ENCODE measurements at places on chromosomes 2 and 18.

DNA sequence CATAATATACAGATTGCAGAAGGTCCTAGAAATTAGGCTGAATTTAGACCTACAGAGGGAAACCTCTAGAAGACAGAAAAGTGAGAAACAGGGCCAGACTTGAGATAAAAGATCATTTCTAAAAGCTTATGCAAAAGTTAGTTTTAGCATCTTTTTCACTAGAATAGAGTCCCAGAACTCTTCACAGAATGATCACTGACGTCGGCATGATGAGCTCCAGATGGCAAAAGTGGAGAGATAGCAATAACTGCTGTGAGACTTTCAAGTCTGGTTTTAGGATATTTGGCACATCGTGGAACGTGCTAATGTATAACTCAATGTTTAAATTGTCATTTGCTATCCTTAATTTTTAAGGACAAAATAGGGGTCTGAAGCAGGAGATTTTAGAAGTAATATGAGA, 1050.7 kb upstream of the CELF4 start:
- no peak for DNase-seq

- DNase-seq, result no peak
Measured at GRCh38 chr2:212595036-212595654, 56.5 kb upstream of the ERBB4 start.

DNA sequence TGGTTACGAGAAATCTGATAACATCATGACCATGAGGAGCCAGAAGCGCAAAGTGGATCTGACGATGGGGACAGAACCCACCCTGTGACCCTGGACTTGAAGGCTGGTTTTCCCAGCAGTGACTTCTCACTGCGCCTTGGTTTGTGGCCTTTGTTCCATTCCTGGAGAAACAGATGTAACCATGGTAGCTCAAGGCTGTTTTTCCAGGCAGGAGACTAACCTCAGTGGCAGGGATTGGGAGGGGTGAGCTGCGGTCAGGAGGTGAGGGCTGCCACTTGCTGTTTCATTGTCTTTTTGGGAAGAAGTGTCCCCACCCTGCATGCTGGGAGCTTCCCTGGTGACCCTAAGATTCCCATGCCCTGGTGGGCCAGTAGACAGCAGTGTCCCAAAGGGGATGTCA, 116.4 kb upstream of the SMAD2 start:
- DNase-seq, result no peak

DNA sequence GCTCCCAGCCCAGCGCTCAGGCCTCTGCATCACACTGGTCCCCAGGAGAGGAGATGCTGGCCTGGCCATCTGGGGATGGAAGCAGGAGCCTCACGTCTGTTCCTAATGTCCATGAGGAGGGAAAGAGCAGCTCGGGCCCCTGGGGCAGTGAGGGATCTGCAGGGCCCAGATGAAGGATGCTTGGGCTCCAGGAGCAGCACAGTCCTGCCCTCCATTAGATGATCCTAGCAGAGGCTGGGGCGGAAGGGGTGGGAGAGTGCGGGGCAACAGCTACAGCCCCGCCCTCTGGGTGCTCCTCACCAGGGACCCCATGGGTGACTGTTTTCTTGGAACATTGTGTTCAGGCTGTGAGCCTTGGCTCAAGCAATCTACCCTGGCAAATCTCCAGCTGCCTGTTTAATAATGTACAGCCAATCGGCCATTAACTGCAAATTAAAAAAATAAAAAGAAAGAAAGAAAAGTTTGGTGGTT, 49.7 kb downstream of the TNS1 start:
- no peak for DNase-seq

GRCh38 chr18:41820784-41821183, 134.2 kb upstream of the PIK3C3 start:
- no peak for DNase-seq

DNA sequence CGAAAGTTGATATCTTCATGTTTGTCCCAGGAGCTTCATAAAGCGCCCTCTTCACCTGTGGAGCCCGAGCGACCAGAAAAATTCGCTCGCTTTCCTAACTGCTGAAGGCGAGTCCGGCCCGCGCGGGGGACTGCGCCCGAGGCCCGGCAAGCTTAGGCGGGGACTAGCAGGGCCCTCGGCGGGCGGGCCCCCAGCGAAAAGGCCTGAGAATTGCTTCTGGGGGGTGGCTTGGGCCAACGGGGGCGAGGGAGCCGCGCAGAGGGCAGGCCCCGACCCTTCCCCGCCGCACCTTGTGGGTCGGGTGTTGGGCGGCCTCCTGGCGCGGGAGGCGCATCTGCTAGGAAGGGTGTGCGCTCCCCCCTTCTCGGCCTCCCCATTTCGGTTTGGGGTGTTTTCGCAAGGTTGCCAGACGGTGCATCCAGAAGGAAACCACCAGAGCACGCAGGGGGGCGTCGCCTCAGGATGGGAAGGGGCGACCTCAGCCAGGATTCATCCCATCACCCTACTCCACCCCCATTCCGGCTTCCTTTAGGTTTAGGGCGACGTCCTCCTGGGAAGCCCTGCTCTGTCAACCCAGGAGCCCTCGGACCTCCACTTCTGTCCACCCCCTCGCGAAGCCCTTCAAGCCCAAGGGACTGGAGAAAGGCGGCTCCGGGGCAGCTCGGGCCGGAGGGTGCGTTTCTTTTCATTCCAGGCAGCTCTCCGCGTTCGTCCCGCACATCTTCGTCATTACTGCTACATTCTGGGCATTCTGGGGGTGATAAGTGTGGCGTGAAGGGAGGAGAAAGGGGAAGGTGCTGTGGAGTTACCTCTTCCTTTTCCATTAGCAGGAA, 9.1 kb downstream of the SP9 start:
- peak; percentile 63 for DNase-seq

GRCh38 chr18:61149786-61150185, 183.4 kb upstream of the CDH20 start:
- no peak for DNase-seq

- no peak for DNase-seq
Measured at GRCh38 chr18:955384-956066, 50.9 kb downstream of the ADCYAP1 start.

GRCh38 chr2:100882645-100883613, 63.0 kb downstream of the NPAS2 start:
- DNase-seq, result no peak

GRCh38 chr2:118632921-118633320, 214.5 kb downstream of the EN1 start:
- peak; percentile 23 for DNase-seq

DNA sequence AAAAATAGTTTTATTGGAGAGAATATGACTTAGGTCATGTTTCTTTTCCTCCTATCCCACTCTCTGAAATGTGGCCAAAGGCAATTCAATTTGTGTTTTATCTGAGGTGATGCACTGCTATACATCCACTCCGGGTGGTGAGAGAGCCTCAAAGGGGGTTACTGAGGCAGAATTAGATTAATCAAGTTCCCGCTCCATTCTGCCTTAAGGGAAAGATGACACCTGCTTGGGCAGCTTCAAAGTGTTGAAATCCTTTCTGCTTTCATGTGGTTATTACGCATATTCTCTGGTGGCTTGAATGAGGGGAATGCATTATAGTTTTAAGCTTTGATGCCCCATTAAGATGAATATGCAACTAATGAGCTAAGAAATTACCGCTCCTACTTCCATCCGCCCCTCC, 213.0 kb upstream of the TMEFF2 start:
- DNase-seq, result peak; percentile 19

DNA sequence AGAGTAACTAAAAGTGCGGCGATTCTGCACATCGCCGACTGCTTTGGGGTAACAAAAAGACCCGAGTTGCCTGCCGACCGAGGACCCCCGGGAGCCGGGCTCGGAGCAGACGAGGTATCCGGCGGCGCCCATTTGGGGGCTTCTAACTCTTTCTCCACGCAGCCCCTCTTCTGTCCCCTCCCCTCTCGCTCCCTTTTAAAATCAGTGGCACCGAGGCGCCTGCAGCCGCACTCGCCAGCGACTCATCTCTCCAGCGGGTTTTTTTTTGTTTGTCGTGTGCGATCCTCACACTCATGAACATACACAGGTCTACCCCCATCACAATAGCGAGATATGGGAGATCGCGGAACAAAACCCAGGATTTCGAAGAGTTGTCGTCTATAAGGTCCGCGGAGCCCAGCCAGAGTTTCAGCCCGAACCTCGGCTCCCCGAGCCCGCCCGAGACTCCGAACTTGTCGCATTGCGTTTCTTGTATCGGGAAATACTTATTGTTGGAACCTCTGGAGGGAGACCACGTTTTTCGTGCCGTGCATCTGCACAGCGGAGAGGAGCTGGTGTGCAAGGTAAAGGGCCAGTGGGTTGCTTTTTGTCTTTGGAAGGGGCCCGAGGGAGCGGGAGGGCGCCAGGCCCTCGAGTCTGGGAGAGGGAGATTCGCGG, 1.4 kb downstream of the TRIB2 start:
- peak; percentile 60 for DNase-seq

- DNase-seq, result no peak
Measured at GRCh38 chr2:189305291-189305943, 125.9 kb upstream of the COL5A2 start.

DNA sequence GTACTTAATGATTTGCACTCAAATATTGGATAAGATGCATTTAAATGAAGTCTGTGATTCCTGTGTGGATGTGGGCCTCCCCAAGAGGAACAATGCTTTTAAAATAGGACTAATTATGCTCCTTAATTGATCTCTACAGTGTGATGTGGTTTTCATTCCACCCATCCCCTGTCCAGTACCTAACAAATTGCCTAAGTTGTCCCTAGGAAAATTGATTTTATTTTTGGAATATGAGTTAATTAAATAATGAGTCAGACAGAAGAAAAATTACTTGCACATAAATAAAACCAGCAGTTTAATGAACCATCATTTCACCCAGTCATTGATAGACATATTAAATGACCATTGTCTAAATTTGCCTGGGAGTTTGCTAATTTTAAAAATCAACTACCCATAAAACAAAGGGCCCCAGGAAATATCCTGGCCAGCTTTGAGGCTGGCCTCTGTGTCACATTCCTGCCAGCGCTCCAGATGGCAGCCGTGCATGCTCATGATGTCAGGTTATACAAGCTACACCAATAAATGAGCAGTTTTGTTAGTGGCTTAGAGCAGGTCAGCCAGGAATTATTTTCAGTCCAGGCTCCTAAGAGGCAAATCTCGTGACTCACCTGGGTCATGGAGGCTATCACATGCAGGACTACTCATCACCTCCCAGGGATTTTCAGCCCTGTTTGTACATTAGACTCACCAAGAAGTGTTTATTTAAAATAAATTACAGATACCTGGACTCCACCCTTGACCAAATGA, 31.9 kb downstream of the ABHD3 start:
- no peak for DNase-seq

- no peak for DNase-seq
Measured at GRCh38 chr2:85777441-85777861, 23.7 kb downstream of the ATOH8 start.

DNA sequence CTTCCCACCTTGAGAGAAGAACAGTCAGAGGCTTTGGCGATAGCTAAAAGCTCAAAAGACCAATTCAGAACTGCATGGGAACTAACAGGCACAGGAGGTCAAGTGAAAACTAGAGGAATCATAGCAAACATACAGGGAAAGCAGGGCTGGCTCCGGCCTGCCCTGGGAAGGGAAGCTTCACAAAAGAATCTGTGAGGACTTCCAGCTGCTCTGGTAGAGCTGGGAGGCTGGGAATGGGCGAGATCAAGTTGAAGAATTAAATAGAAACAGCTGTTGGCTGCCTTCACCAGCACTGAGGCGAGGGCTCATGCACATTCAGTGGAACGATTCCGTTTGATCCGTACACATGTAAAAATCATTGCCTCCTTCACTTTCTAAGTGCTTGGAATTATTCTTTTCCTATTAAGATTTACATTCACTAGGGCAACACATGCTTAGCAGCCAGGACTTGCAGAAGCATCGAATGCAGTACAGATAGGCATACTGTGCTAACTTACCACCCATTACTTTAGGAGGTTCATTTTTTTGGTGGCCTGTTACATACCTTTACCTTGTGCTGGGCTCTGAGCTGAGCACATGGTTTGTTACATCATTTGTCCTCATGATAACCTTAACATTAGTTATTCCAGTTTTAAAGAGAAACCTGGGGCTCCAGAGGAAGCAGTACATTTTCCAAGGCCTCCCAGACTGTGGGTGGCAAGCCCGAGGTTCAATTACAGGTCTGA, 125.4 kb upstream of the RNF152 start:
- DNase-seq, result no peak

GRCh38 chr2:53127061-53127650, 640.4 kb upstream of the CHAC2 start:
- no peak for DNase-seq

DNA sequence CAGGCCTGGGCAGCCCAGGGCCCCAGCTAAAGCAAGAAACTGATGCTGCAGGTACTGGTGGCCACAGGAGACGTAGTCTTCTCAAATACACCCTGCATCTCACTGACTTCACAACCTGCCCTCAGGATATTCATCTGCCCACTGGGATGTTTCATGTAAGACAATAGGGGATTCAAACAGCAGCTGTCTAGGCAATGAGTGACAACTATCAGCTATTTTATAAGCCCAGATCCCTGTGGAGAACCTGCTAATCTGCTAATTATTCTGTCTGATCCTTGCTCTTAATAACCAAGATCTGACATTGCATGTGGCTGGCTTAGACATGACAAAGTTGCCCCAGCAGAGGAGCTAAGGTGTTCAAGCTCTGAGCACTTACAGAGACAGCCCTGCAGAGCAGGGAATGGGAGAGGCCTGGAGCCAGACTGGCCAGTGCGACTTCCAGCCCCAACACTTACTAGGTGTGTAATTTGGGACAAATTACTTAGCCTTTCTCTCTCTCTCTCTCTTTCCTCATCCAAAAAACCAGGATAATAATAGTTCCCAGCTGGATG, 28.6 kb downstream of the SIGLEC15 start:
- no peak for DNase-seq

- DNase-seq, result no peak
Measured at GRCh38 chr2:9364373-9364772, 59.0 kb downstream of the ITGB1BP1 start.

GRCh38 chr2:96503637-96504243, 1.4 kb downstream of the NEURL3 start:
- DNase-seq, result peak; percentile 37

- DNase-seq, result peak; percentile 95
Measured at GRCh38 chr2:218387369-218388194, 5.5 kb downstream of the SLC11A1 start.

DNA sequence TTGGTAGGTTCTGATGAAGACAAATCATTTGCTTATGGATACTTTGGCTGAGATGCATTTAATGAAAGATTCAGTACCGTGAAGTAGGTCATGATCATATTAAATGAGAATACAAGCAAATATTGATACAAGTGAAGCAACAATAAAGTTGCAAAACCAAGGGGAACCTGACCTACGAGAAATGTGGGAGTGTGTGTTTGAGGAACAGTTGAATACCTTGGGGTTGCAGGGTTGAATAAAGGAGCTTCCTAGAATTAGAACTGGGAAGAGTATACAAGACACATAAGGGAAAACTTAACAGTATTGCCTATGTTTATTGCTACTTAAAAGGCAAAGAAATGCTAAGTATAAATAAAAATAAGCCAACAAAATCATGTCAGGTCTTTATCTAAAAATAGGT, 702.9 kb downstream of the ERBB4 start:
- no peak for DNase-seq

DNA sequence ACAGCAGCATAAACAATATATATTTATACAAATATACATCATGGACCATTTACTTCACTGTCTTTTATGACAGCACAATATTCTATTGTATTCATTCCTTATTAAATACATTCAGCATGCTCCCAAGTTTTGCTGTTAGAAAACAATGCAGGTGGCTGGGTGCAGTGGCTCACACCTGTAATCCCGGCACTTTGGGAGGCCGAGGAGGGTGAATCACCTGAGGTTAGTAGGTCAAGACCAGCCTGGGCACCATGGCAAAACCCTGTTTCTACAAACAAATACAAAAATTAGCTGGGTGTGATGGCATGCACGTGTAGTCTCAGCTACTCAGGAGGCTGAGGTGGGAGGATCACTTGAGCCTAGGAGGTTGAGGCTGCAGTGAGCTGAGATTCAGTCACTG, 39.0 kb downstream of the NPC1 start:
- no peak for DNase-seq
